Lung (tissue), 17 donors: ENCODE measurements at places on chromosomes 12 and 14. TPM values are rescaled to one million over a fixed set of nuclear protein-coding genes. Genes with fewer than 3 reads are reported as not detected.

- no peak for DNase-seq
These were observed 1.7 kb downstream of the OTUB2 start for GRCh38 chr14:94027566-94028449.

DNA sequence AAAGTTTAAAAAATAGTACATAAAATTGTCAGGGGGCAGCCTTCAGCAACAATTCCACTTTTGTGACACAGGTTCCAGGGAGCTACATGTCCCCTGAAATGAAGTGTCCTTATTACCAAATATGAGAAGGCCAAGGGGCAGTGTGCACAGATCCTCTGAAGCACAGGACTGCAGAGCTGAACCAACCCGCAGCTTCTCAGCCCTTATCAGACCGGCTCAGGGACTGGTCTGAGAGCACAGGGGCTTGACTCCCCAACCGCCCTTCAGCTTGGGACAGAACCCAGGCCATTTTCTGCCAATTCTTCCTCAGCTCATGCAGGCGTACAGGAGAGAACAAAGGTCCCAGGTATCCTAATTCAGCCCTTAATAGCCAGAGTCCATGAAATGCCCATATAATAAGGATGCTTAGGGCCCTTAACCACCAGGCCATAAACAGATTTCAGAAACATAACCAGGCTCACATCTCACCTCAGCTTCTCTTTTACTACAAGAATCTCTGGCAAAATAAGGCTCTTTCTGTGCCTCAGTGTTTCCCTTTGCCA, 221.3 kb downstream of the ANO2 start:
- no peak for DNase-seq

- no peak for DNase-seq
These were observed 623.5 kb downstream of the FLRT2 start for GRCh38 chr14:86153480-86153879.

DNA sequence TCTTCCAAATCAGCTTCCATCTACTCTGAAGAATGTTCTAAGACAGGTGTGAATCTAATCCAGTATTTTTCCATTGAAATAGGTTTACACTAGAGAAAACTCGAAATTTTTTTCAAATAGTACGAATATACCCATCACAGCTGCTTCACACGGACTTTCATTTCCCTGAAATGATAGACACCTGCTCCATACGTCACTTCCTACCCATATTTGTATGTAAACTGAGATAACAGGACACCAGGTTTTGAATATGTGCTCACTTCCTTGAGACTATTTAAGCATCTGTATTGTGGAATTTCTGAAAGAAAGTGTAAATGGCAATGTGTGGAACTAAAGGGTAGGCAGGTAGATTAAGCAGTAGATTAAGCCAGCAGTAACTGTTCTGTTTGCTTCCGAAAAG, 13.4 kb upstream of the ITPR2 start:
- DNase-seq: no peak

The NCKAP5L gene
- polyA plus RNA-seq: 19.2 TPM

- no peak for DNase-seq
These were observed 66.0 kb downstream of the DENND5B start for GRCh38 chr12:31524791-31525495.
